GM10248 (cell line): ENCODE measurements at places on chromosomes 13 and 19.

DNA sequence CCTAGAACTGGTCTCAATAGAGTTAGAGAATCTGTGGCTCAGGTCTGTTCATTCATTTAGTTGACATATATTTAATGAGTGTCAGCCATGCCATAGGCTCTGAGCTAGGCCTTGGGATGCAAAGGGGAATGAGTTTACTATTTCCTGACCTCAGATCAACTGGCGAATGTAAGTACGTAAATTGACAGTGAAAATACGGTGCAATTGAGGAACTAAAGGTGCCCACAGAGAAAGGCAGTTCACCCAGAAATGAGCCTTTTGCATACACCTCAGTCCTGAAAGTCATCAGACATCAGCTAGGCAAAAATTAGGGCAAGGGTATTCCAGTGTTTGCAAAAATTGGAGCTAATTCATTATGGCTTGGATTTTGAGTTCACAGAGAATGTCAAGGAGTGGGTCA lies 20.6 kb upstream of the UPF3A start:
- no peak for DNase-seq

DNA sequence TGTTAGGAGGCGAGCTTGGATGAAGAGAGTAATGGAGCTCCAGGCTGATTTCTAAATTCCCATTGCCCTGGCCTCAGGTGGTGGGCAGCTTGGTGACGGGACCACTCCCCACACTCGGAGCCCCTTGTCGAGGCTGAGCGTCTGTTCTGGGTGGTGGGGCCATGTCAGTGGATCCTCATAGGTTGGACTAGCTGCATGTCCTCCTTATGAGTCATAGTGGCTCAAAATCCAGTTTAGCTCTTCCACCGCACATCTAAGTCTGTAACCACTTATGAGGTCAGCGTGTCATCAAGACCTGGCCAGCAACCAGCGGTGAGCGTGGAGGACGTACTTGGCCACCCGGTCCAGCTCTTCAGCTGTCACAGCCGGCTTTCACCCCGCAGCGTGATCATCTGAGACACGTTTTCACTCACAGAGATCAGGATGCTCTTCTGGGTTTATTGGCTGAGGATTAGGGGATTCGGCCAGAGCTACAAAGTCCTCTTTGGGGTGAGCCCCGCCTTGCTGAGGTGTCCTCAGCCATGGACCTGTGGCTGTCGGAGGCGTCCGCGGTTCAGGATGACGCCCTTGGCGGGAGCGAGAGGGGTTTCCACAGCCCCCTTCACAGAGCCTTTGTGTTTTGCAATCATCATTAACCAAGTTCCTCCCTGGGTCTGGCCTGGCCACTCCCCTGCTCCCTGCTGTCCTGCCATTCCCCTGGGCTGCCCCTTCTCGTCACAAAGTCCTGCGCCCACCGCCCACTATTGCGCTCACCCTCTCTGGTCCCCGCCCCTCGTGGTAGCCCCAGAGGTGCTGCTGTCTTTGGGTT lies 41.9 kb downstream of the ADPRHL1 start:
- no peak for DNase-seq

DNA sequence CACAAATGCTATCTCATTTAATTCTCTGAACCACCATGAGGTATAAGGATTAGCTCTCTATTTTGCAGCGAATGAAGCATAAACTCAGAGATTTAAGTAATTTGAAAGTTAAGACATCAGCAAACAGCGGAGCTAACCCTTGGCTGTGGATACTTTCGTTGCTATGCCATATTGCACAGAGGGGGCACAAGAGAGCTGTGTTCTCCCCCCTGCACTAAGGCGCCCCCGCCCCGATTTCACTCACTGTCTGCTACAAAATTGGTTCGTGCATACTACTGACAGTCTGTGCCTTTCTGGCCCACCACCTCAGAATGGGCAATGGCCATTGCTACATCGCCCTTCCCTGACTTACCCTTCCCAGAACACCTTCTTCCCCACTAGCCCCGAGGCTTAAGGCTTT lies 105.7 kb upstream of the OBI1 start:
- DNase-seq = no peak

DNA sequence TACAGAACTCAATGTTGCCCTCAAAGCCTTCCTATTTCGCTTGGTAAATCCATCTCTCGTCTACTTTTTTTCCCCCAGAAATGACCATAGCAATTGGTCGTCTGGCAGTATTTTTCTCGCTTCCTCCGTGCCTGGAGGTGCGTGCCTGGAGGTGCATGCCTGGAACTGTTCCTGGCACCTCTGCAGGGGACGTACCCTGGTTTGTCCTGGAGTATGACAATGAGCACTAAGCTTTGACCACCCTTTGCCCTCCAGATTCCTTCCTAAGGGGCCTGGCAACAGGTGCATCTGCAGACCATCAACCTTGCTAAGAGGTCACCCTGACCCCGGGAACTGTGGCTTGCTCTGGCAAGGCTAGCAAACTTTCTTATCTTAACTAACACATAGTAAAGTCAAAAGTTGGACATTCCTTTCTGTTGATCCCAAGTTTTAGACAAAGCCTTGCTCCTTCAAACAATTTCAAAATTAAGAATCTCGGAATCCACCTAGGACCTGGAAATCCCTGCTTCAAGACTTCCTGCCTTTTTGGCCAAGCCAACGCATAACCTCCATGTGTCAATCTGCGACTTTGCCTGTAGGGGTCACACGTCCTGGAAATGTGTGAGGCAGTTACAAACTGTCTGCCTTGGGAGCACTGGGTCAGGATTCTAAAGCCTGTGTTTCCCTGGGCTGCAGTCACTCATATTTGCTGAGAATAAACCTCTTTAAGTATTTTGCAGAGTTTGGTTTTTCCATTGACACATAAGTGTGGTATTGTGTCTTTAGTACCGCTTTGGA lies 28.8 kb upstream of the TUBGCP3 start:
- DNase-seq = peak; percentile 68

DNA sequence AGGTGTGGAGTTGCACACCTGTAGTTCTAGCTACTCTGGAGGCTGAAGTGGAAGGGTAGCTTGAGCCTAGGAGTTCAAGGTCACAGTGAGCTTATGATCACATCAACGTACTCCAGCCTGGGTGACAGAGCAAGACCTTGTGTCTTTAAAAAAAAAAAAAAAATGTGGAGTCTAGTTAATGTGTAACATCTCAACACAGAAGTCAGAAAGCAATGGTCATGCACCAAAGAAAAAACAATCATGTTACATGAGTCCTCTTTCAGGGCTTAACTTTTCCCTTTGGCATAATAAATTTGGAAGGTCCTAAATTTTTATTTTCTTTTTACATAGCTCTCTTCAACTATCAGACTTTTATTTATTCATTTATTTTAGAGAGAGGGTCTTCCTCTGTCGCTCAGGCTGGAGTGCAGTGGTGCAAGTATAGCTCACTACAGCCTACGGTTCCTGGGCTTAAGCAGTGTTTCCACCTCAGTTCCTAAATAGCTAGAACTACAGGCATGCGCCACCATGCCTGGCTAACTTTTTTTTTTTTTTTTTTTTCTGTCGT lies 22.3 kb downstream of the SETDB2 start:
- no peak for DNase-seq

DNA sequence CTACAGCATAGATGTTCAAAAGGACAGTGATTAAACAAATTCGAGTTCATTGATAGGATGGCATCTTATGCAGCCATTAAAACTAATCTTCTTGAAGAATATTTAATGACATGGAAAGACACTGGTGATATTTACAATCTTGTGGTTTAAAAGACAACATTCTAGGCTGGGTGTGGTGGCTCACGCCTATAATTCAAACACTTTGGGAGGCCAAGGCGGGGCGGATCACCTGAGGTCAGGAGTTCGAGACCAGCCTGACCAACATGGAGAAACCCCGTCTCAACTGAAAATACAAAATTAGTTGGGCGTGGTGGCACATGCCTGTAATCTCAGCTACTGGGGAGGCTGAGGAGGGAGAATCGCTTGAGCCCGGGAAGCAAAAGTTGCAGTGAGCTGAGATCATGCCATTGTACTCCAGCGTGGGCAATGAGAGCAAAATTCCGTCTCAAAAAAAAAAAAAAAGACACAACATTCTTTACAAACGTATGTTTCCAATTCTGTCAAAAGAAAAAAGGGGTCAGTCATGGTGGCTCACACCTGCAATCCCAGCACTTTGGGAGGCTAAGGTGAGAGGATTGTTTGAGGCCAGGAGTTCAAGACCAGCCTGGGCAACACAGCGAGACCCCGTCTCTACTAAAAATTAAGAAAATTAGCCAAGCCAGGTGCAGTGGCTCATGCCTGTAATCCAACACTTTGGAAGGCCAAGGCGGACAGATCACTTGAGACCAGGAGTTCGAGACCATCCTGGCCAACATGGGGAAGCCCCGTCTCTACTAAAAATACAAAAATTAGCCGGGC lies 2.5 kb upstream of the PAK4 start:
- no peak for DNase-seq

DNA sequence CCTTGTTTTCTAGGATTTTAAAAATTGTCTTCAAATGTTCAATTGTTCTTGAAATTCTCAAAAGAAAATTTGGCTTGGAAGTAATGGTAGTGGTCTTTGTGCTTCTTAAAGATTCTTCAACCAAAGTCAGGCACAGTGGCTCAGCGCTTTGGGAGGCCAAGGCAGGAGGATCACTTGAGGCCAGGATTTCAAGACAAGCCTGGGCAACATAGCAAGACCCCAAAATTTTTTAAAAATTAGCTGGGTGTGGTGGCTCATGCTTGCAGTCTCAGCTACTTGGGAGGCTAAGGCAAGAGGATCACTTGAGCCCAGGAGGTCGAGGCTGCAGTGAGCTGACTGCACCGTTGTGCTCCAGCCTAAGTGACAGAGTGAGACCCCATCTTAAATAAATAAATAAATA lies 153.5 kb upstream of the ZNF507 start:
- DNase-seq = no peak

DNA sequence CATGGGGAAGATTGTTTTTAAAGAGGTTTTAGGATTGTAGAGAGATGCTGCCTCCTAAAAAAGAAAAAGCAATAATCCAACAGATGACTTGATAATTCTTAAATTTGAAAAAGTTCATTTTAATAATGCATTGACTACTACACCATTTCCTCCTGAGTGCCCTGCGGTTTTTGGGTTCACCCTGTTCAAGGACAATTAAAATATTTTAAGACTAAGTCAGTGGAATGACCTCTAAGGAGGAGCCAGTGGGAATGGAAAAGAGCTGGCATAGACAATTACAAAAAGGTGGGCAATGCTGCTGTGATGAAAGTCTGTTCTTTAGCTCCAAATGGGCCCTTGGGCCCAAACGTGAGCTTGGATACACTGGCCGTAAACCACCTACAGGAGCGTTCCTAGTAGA lies 217.8 kb downstream of the LHFPL6 start:
- no peak for DNase-seq

GRCh38 chr19:4807188-4807587 lies 15.7 kb downstream of the FEM1A start:
- DNase-seq = no peak

DNA sequence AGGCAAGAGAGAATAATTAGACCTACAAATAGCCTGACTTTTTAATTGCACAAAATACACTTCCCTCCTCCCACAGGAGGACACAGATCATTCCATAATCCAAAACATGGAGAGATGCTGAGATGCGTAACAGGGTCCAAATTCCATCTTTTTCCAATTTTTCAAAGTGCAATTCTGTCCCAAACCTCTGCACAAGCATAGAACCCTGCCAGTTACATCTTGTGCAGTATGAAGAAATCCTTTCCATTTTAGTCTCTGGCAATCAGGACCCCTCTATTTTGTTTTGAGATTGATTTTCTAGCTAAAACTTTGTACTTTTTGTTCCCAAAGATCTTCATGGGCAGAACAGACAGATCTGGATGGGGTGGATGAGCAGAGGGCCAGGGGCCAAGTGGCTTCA lies 209.2 kb downstream of the B3GLCT start:
- no peak for DNase-seq

GRCh38 chr13:79529817-79530216 lies 48.9 kb downstream of the NDFIP2 start:
- no peak for DNase-seq

- DNase-seq = no peak
Observed at GRCh38 chr13:24185591-24186232, 25.2 kb downstream of the SPATA13 start.

GRCh38 chr19:4636761-4637160 lies 2.6 kb upstream of the TNFAIP8L1 start:
- DNase-seq = no peak

DNA sequence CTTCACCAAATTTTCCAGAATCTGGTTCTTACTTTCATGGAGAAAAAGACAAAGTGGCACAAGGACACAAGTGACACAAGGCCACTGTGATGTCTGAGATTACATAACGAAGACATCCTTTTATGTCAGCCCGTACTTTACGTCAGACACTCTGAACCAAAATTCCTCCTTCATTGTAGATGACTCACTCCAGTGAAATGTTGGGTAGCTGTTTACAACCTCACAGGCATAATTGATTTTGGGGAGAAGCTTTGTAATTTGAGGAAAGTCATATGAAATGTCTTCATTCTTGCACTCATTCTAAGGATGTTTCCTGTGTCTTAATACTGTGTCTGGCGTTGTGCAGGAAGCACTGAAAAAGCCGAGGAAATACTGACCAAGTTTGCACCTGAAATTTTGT lies 20.0 kb upstream of the LGALS14 start:
- DNase-seq = no peak

GRCh38 chr19:5250127-5250659 lies 90.4 kb downstream of the PTPRS start:
- no peak for DNase-seq

DNA sequence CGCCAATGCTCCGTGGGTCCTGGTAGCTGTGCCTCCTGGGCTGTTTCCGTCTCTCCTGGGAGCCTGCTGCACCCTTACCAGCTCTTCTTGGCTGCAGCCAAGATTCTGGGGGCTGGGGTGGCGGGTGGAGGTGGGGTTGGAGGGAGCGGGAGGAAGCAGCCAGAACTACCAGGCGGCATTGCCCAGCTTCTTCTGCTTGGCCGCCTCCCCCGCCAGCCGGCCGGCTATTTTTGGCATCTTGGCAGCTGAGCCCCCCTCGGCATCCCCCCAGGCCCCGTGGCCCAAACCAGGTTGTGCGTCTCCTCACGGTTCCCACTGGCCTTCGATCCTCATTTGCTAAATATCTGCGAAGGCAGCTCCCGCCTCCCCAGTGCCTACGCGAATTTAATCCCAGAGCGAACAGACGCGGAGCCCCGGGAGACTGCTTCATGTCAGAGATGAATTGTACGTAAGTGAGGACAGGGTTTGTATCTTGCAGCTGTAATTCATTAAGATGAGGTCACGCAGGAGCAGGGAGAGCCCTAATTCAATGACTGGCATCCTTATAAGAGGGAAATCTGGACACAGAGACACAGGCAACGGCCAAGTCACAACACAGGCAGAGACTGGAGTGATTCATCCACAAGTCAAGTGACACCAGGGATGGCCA lies 12.8 kb upstream of the PEAK3 start:
- DNase-seq = no peak

GRCh38 chr13:99256283-99256682 lies 1.9 kb downstream of the GPR18 start:
- DNase-seq = no peak

- no peak for DNase-seq
Observed at GRCh38 chr19:1214299-1214861, 8.8 kb downstream of the STK11 start.
